ENCODE measurements at places on chromosomes 7 and 10.
A peak's percentile ranks its signal among the peaks of the same experiment; 100 is the strongest.

- peak; percentile 49 for DNase-seq
Observed at GRCh38 chr7:13989126-13989948, at the start of gene ETV1. Gene ETV1, minus strand, starts transcription at chr7:13989666. Its CDS starts 614 bp downstream, at chr7:13989052.

- DNase-seq, result no peak
Observed at GRCh38 chr10:46068117-46068516, 22.0 kb upstream of the MSMB start.

DNA sequence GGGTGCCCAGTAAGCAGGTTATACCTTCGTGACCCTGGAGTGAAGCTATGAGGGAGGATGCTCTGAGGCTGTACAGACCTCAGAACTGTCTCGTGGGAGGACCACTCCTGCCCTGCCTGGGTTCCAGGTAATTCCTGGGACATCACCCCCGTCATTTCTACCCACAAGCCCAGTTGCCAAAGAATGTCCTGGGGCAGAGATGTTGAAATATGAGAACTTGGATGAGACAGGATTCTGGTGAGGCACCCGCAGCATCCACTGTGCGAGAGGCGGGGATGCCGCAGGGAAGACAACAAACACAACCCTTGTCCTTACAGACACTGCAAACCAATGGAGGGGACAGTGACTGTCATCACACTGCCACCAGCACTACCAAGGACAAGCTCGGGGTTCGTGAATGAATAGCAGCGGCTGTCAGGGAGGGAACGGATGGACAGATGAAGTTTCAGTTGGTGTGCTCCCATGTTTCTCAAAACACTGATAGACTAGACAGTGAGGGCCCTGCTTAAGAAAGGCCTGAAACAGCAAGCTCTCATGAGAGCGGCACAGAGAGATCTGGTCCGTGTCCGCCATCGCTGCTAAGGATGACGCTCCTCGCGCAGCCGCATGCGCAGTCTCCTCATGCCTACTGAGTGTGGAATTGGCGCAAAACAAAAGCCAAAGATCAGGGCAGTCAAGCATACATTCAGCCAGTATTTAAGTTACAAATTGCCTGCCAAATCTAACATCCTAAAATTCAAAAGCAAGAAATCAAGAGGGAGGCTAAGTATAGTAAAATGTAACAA is 82.0 kb upstream of the RHEB start:
- peak; percentile 20 for DNase-seq

GRCh38 chr7:43750016-43750887 is 8.2 kb upstream of the BLVRA start:
- peak; percentile 31 for DNase-seq

- no peak for DNase-seq
Observed at GRCh38 chr7:19284136-19284535, 138.9 kb upstream of the FERD3L start.

GRCh38 chr7:81075150-81075549 is 156.3 kb upstream of the SEMA3C start:
- DNase-seq, result no peak

- no peak for DNase-seq
Observed at GRCh38 chr7:24436131-24436920, 136.9 kb upstream of the PALS2 start.

DNA sequence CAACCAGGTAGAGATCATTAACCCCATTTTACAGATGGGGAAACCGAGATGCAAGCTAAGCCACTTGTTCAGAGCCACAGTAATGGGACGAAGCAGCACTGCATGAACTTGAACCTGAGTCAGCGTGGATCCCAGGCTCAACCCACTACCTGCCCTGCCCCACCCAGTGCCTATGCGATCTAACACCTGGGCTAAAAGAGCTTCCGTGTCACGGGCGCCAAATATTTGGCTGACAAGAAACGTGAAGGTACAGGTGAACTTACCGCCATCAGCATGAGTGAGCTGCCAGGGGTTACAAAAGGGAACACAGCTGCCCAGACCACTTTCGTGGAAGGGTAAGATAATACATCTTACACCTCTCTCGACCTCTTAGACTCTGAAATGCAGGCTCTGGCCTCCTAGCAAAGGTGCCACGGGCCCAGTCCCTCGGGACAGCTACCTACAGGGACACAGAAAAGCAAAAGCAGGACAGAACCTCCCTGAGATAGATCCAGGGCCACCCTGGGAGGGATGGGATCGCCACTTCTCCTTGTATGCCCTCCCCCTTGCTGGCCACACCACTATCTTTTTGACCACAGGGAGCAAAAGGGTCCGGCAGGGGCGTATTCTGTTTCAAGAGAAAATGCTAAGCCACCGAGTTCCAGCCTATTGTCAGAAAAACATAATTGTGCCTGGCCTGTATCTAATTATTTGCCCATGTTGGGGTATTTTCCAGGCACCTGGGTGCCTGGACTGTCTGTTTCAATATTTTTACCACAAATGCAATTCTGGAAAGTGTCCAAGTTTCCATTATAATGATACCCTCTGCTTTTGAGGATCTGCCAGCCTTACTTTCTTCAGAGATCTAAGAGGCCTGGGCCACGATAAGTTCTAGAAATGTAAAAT is 6.4 kb downstream of the CHST15 start:
- no peak for DNase-seq

DNA sequence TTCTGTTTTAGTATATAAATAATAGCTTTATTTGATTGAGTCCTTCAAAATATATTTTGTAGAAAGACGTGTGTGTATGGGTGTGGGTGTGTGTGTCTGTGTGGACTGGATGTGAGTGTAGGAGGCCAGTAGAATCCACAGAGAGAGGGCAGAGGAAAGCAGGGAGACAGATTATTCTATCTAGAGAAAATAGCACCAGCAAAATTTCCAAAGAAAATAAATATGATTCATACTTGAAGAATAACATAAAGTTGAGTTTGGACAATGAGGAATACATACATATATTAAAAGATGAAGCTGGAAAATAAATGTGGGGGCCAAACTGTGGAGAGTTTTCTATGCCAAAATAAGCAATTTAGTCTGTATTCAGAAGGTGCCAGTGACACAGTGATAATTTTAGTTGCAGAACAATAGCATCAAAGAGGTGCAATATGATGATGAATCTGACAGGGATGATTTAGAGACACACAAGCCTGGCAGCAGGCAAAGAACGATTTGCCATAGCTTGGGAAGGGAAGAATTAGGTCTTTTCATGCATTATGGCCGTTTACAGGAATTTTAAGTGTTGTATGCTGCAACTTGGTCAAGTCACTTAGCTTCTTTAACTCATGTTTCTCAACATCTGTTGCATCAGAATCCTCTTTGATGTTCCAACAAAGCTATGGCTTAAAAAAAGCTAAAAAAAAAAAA is 121.3 kb downstream of the SEMA3A start:
- DNase-seq, result peak; percentile 32

DNA sequence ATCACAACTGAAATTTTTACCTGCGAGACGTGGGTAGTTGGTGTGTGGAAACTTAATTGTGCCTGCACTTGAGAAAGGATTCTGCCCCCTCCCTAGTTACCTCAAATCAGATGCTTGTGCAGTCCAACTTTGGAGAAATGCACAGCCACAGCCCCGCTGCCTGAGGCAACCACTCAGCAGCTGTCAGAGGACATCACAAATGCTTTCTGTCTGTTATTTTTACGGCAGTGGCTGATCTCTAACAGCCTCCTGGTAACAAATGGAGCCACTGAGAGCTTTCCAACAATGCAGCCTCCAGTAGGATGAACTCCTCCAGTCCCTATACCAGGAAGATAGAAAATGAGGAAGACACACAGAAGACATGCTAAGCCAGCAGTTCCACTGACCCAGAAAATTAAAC is 712.2 kb upstream of the GHITM start:
- no peak for DNase-seq

- no peak for DNase-seq
Observed at GRCh38 chr10:8316284-8316683, 261.8 kb downstream of the GATA3 start.

- no peak for DNase-seq
Observed at GRCh38 chr10:55476129-55476528, 675.1 kb upstream of the PCDH15 start.

DNA sequence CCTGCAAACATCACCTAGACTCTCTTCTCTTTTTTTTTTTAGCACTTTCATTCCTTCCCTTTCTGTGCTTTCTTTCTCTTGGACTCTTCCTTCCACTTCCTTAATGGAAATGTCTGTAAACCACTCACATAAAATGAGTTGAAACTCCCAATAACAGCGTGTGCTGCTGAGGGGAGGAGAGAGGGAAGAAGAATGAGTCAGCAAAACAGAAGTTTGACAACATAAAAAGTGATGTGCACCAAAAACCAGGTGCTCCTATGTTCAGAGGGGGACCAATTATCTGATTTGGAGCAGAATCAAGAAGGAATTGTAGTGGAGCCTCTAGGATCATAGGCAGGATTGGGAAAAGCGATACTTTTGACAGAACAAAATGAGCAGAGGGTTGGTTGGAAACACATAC is 712.1 kb upstream of the IGFBP3 start:
- DNase-seq, result no peak

DNA sequence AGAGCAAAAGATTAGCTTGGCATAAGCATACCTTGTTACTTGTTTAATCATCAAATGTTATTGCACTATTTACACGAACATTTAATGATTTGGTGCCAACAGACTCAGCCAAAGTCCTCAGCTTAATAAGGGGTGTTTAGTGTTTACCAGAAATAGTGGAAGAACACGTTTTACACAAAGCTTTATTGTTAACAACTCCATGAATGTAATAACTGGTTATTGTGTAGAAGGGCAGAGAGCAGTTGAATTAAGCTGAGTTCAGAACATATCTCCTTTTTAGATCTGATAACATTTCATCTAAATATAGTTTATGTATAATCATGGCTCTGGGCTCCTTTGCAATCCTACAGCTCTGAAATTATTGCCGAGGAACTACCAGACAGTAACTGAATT is 99.1 kb downstream of the CABCOCO1 start:
- no peak for DNase-seq

DNA sequence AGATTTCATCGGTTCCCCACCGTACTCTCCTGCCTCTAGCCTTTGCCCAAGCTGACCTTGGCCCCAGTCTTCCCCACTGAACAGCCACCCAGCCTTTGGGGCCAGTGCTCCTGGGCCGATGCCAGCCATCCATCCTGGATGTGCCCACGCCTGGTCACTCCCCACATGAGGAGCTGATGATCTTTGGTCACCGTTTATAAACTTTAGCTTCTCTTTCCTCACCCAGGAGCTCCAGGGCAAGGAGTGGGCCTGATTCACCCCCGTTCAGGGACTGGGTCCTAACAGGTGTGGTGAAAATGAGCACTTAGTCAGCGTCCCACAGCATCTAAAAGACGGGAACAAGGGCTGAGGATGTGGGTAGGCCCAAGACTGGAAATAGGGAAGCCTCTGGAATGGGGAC is 22.9 kb downstream of the GTF2IRD1 start:
- no peak for DNase-seq

GRCh38 chr7:137873979-137874777 is 27.4 kb upstream of the DGKI start:
- DNase-seq, result peak; percentile 97

DNA sequence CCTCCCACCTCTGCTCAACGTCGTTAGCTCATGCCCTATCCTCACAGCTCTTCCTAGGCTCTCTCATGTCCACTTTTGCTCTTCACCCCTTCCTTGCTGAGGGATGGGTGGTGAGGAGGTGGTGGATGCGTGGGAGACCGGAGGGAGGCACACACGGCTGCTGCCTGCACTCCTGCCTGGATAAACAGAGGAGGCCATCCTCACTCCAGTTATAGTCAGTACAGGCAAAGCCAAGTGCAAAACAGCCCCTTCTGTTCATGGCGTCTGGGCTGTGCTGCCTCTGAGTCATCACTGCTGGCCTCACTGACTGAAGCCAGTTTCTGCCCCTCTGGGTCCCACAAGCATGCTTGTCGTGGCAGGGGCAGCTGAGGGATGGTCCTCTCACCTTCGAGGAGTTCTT is 31.9 kb upstream of the LRRC4 start:
- DNase-seq, result peak; percentile 26

DNA sequence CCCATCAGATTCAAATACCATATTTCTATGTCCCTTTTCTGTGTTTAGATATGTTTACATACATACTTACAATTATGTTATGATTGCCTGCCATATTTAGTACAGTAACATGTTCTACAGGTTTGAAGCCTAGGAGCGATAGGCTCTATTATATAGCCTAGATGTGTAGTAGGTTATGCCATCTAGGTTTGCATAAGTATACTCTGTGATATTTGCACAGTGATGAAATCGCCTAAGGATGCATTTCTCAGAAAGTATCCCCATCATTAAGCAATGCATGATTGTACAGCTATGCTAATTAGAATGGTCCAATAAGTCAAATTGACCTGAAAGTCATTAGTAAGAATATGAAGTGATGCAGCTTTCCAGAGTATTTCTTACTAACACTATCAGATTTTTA is 1171.7 kb upstream of the LRRTM3 start:
- no peak for DNase-seq

DNA sequence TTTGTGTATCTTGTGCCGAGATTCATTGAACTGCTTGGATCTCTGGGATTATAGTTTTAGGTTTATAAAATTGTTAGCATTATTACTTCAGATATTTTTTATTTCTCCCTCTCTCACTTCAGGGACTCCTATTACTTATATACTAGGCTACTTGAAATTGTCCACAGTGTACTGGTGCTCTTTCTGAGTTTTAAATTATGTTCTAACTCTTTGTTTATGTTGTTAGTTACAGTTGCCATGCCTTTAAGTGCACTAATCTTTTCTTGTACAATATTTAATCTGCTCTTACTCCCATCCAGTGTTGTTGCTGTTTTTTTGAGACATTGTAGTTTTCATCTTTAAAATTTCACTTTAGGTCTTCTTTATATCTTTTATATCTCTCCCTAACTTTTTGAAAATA is 13.1 kb downstream of the PLEKHS1 start:
- no peak for DNase-seq

GRCh38 chr10:57955076-57955475 is 312.6 kb downstream of the IPMK start:
- DNase-seq, result peak; percentile 79

DNA sequence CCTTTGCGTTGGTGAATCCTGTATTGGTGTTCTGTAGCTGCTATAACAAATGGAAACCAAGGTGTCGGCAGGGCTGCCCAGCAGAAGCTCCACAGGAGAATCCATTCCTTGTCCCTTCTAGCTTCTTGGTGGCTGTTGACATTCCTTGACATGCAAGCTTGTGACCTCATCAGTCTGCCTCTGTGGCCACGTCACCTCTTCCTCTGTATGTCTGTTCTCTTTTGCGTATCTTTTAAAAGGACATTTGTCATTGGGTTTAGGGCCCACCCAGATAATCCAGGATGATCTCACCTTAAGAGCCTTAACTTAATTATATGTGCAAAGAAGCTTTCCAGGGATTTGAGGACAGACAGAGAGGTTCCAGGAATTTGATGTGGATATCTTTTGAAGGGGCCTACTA is 15.3 kb upstream of the ZCCHC24 start:
- DNase-seq, result no peak

DNA sequence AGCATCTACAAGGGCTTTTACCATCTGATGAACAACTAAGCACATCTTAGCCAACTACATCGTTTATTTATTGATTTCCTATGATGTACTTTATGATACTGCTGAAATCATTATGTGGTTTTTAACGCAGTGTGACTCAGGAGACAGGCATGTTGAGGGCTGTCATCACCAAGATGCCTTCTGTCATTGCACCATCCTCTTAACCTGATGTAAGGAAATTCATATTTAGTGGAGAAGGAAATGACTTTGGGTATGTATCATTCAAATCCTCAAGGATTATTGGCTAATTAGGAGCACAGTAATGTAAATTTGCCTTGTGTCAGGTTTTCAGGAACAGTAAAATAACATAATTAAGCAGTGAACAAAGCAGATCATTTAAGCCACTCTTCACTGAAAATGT is 138.5 kb upstream of the MGMT start:
- DNase-seq, result no peak

All from EH (cell line).